ENCODE measurements at places on chromosomes 1 and 21.
A peak's percentile ranks its signal among the peaks of the same experiment; 100 is the strongest.

GRCh38 chr1:185207980-185208602 is 51.1 kb downstream of the SWT1 start:
- no peak for DNase-seq

GRCh38 chr1:32421775-32422174 is 27.5 kb upstream of the BSDC1 start:
- no peak for DNase-seq

- no peak for DNase-seq
Observed at GRCh38 chr21:34076835-34077234, 3.5 kb downstream of the MRPS6 start.

GRCh38 chr1:1157914-1158710 is 15.6 kb upstream of the TTLL10 start:
- peak; percentile 51 for DNase-seq

DNA sequence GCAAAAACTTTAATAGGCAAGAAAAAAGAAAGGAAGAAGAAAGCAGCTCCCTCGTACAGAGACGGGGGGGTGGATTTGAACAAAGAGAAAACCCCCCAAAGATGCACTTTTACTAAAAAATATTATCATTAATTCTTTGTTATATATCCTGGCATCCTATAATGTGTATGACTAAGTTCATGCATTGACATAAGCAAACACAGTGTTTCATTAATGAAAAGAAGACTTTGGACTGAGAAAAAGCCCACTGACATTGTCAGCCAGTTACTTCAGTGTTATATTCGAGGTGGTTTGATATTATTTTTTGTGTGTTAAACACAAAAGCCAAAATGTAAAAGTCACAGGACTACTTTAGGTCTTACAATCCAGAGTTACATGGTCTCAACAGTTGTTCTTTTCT is 110.1 kb upstream of the DPYD start:
- no peak for DNase-seq

- peak; percentile 65 for DNase-seq
Observed at GRCh38 chr1:235910357-235911299, 43.9 kb upstream of the LYST start.

DNA sequence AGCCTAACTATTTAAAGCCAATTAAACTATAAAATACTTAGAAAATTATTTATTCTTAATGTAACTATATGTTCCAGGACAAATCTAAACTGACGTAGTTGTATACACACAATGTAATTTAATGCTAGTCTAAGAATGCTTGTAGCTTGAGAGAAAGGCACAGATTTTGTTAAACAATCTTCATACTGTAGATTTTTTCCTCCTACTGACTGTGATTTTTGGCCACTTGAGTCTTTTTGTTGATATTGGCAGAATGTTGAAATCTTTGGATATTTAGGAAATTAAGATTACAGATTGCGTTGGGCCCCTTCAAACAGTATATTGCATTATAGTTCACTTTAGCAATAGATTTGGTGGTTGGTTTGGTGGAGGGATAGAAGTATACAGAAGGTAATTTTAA is 40.5 kb downstream of the ATF3 start:
- DNase-seq, result no peak

GRCh38 chr1:163104385-163105099 is 35.4 kb downstream of the RGS4 start:
- peak; percentile 25 for DNase-seq

- DNase-seq, result no peak
Observed at GRCh38 chr1:11620924-11621323, 33.3 kb downstream of the FBXO2 start.

DNA sequence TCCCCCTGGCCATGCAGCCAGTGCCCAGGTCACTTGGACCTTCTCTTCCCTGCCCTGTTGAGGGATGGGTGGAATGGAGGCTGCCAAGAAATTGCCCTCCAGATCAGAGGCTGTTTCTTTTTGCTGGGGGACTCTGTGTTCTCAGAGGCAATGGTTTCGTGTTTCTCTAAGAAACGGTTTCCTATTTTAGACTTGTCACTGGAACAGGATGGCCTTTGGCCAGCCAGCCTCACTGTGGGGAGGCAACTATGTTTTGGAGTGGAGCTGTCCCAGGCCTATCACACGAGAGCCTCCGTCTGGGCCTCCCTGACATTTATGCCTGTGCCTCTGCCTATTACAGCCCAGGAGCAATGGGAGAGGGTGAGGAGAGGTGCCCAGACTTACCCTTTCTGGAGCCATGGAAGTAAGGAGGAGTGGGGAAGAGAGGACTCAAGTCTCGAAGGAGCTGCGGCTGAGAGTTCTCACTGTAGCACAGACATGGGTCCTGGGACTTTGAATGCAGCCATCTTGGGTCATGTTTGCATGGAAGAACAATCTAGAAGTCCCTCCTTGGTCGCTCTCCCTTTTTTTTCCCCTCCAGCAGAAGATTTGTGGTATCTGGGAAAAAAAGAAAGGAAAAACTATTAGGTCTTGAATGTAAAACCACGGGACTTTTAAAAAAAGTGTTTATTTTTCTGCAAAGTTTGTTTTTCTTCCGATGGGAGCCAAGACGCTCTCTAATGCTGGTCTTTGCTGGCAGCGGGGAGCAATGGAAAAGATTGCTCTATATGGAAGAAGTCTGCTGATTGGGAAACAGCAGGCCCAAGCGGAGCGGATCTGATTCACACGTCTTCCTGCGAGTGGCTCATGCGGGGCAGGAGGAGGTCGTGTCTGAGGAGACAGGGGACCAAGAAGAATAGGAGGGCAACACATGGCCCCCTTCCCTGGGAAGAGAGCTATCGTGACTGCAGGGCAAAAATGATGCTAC is 219.2 kb downstream of the FOXD2 start:
- DNase-seq, result no peak

DNA sequence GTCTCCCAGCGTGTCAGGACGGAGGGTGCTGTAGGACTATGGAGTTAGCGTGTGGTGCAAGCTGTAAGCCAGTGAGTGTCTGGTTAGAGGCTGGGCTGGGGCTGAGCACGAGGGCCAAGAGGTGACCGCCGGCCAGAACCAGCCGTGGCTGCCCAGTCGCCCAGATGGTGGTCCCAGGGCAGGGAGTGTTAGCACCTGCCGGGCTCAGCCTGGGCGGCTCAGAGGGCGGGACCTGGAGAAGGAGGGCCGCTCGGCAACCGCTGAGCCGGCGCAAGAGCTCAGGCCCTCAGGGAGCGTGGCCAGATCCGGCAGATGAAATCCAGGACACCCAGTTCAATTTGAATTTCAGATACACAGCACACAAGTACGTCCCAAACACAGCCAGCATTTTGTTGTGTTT is 87.9 kb downstream of the PRDM16 start:
- DNase-seq, result no peak

DNA sequence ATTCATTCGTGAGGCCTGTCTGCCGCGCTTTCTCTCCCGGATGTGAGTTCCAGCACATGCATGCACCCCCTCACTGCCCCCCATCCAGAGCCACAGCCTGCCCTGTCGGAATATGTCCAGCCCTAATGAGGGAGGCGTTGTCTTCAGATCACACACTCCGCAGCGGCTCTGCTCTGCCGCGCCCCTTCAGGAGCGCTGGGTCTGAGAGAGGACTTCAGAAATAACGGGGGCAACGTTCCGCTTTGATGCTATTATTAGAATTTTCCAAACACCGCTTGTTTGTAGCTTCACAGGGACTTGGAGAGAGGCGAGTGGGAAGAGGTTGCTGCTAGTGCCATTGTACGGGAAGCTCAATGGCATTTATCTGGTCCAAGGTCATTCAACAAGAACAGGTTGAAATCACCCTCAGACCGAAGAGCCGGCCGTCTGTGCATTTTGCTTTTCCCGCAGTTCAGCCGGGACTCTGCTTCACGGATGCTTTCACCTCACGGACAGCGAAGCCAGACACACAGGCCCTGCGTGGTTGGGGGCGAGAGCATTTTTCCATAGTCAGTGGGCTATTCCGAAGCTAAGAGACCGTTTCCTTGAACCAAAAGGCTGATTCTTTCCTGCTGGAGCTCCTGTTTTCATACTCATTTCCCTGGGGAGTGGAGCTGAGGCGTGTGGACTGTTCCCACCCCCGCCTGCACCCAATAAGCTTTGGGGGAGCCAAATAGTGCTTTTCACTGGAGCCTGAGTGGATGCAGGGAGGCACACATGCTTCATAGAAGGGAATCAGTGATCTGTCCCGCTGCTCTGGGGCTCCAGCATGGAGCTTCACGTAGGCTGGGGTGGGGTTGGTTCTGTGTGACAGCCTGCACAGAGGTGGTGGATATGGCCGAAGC is 69.7 kb downstream of the GALNT2 start:
- DNase-seq, result no peak

Measured in umbilical cord (tissue), 2 donors.